Activated CD8-positive, alpha-beta memory T cell treated with anti-CD3 and anti-CD28 coated beads, Interleukin-2, amount 10 ng/mL, durations not matched to agents 7 days and 5 days (primary cell): ENCODE measurements at places on chromosomes 2 and 18. TPM values are rescaled to one million over a fixed set of nuclear protein-coding genes. Genes with fewer than 3 reads are reported as not detected.

GRCh38 chr18:41747723-41748242, 207.3 kb upstream of the PIK3C3 start:
- no peak for DNase-seq

- DNase-seq, result no peak
These were observed 81.5 kb upstream of the PGAP1 start for GRCh38 chr2:197007716-197008628.

GRCh38 chr2:96262306-96262705, 3.5 kb downstream of the TMEM127 start:
- DNase-seq, result no peak

DNA sequence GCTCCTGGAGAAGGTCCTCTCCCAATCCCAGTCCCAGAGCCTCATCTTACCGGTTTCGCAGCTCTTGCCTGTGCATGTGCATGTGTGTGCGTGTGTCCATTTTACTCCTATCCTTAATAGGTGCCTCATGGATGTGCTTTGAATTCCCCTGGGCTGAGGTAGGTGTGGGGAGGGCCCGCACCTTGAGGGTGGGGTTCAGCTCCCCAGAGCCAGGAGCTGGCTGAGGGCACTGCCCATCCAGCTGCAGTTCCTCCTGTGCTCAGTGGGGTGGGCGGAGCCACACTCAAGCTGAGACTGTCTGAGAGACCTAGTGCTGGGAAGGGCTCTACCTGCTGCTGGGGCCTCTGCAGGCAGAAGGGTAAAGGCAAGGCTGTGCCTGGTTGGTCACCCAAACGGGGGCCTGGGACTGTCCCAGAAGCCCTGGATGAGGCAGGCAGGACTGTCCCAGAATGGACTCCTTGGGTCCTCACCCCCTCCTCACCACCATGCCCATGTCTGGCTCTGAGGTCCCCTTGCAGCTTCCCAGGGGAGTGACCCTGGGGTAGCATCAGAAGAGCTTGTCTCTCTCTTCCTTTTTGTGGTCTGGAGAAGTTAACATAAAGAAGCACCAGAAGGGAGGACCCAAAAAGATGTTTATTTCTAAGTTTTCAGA, 8.9 kb downstream of the GDF7 start:
- no peak for DNase-seq

- no peak for DNase-seq
These were observed 108.0 kb downstream of the RNF152 start for GRCh38 chr18:61784834-61785233.

DNA sequence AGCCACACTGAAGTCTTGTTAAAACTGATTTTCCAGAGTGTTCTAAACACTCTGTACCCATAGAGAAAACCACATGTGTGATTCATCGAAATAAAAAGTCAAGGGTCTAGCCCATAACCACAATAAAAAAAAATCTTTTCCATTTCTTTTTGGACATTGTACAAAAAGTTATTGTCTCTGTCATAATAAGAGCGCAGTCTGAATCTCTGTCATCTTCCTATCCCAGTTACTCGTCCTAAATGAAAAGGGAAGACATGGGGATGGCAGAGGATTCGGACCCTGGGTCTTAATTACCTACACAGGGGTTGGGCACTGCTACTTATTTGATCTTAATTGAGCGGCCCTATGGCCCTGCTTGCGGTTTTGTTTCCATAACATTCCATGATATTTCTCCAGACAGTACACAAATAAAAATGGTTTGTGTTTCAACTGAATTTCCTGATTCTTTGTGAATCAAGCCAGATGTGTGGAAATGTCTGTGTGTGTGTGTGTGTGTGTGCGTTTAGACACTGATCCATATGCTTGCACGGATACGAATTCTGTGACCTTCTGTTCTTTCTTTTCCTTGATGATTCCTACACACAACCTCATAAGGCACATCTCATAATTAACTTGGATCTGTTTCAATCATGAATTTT, 133.4 kb upstream of the SPATS2L start:
- DNase-seq, result no peak

The DSG3 gene
- not detected for total RNA-seq

GRCh38 chr2:120622159-120622869, 113.4 kb upstream of the GLI2 start:
- no peak for DNase-seq

The HSPE1 gene
- 170 TPM for total RNA-seq

The SCN2A gene
- 0.21 TPM for total RNA-seq

The AQP12B gene
- not detected for total RNA-seq

- no peak for DNase-seq
These were observed 133.3 kb downstream of the DNAH6 start for GRCh38 chr2:84649487-84650142.

DNA sequence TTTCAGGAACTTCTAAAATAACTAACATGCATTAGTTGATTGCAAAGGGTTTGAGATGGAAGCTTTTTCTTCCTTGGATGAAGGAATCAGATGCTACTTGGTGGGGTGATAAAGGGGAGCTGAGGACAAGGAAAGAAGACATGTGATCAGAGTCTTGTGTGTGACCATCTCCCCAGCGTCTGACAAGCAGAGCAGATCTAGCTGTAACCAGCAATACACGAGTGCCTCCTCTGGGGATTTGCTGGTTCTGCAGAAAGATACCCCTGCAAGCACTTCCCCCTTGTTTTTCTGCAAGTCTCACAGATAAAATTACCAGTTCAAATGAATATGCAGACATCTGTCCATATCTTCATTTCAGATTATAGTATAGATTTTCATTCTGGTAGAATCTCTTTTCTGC, 2.7 kb downstream of the CDH7 start:
- DNase-seq, result no peak

DNA sequence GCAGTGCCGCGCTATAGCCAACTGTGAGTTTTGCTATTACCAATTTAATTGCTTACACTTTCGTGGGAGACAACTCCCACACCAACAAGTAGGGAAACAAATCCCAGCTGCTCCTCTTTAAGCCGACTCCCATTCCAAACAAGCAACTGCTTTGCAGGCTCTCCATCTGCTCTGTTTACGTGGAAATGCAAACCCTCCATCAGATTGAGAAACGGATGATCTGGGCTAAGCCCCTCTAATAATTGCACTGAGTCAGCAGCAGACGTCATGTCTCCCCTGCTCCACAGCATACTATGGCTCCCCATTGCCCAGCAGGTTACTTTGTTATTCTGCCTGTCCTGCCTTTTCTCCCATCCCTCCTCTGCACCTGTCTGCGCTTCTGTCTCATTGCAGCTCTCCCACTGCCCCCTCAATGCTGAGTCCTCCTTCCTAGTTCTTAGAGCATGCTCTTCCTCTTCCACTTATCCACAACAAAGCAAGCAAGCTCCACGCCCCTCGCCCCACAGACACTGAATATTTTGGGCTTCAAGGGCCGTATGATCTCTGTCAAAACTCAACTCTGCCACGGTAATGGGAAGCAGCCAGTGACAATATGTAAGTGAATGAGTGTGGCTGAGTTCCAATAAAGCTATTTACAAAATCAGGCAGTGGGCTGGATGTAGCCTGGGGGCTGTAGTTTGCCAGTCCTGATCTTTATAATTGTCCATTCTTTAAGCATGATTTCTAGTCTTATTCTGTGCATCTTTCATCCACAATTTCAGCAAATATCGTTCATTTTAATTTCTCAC, 39.5 kb upstream of the ARL4C start:
- DNase-seq, result no peak
